ENCODE measurements at places on chromosomes 6 and 20.

DNA sequence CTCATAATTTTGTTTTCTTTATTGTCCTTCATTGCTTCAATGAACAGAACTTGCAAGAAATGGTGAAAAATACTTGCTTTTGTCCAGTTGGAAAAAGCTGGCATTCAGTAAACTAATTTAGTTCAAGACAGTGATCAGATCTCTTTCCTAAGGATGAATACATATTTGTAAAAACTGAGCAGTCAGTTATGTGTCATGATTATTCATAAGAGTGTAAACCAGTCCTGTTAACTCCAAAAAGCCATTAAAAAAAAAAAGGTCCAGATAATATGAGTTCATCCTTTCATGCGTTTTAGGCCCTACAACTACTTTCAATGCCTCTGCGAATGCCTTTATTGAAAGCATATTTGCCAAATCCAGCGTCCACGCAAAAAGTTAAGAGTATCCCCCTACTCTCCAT, 609 bp downstream of the PGM3 start:
- DNase-seq: no peak

DNA sequence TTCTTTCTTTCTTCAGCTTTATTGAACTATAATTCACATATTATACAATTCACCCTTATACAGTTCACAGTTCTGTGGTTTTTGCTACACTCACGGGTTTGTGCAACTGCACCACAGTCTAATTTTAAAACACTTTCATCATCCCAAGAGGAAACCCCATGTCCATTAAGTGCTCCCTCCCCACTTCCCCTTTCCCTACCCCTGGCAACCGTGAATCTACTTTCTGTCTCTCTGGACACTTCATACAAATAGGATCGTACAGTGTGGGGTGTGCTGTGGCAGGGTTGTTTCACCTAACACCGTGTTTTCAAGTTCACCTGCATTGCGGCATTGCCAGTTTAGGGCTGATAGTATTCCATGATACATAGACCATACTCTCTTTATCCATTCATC, 118.8 kb downstream of the PHACTR3 start:
- no peak for DNase-seq

DNA sequence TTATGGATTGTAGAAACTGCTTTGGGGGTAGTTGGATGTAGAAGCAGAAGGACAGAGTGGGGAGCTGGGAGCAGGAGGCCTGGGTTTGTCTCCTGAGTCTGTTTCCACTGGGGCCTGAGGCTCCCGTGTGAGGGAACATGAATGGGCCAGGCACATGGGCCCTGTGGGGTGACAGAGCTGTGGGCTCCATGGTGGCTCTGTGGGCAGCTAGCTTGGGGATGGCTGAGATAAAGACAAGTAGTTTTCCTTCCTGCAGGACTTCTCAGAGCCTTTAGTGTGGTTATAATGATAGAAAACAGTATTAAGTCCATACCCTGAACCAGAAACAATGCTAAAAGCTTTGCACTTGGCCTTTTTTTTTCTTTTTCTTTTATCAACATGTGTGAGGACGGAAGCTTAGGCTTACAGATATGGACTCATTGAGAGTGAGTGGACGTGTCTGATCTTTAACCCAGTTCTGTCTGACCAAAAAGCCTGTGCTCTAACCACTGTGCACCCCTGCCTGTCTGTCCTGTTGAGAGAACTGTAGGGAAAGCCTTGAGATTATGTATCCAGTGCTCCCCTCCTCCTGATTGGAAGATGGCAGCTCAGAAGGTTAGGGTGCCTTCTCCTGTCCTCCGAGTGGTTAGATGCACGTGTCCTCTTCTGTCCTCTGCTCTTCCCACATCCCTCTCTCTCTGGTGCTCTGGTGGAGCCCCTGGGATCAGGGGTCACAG, 98.3 kb downstream of the CDH26 start:
- no peak for DNase-seq

DNA sequence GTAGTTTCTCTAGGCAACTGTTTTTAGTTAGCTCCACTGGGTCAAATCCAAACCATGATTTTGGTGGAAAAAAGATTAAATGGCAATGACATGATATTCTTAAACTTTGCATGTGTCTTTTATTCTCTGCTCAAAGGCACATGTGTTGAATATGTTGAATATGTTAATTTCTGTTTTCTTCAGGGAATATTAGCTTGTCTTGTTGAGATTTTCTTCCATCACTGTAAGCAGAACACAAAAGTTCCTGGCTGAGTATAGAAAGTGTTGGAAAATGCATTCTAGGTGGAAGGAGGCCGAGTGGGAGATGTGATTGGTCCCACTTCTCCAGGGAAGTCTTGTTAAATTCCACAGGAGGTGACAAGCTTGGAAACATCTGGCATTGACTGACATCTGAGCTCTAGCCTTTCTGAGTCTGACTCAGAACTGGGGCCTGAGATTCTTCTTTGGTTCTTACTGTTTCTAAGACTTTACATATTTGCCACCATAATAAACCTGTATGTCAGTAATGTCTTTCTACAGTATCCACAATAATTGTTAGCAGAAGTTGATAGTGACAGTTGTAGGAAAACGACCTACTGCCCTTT, 81.1 kb downstream of the LAMA4 start:
- no peak for DNase-seq

DNA sequence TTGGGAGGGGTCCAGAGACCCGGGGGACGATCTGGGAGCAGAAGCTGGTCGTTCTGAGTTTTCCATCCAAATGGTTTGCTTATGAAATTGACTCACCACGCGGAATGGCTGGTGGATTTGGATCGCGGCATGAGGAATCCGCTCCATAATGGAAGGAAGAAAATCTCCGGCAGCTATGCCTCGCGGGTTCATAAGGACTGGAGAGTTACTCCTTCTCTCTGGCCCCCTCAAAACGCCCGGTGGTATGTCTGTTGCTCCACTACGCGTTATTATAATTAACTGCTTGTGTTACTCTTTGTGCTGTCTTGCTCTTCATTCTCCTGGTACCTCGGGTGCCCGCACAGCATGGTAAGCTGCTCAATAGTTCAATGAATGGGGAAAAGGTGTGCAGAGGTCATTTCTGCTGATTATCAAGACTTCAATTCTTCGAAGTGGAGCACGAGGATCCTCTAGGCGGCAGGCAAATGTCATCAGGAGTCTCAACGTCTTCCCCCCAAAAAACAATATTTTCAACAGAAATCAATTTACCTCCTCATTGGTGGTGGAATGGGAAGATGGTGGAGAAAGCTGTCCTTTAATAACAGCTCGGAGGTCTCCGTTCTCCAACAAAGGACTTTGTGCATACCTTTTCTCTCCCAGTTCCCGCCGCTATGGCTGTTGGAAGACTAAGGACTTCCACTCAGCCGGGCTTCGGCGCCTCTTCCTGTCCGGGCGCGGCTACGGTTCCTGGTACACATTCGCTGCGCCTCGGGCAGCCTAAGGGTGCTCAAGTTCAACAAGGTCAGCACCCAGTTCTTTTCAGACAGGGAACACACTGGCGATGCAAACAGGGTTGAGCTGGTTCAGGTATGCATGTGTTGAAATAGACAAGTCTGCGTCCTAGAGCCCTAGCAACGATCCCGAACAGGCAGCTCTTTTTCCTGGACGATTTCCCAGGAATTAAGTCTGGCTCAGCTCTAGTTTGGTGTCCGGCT, 9.2 kb upstream of the PRSS16 start:
- no peak for DNase-seq

GRCh38 chr6:7922596-7922995, 12.0 kb upstream of the TXNDC5 start:
- no peak for DNase-seq

DNA sequence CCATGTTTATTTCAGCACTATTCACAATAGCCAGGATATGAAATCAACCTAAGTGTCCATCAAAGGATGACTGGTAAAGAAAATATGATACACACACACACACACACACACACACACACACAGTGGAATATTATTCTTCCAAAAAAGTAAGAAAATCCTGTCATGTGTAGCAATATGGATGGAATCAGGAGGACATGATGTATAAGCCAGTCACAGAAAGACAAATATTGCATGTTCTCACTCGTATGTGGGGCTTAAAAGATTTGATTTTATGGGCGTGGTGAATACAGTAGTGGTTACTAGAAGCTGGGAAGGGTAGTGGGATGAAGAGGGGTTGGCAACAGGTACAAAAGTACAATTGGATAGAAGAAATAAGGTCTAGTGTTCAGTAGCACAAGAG, 207.0 kb upstream of the PRDM1 start:
- no peak for DNase-seq

- no peak for DNase-seq
Measured at GRCh38 chr6:68990317-68990716, 355.2 kb downstream of the ADGRB3 start.

DNA sequence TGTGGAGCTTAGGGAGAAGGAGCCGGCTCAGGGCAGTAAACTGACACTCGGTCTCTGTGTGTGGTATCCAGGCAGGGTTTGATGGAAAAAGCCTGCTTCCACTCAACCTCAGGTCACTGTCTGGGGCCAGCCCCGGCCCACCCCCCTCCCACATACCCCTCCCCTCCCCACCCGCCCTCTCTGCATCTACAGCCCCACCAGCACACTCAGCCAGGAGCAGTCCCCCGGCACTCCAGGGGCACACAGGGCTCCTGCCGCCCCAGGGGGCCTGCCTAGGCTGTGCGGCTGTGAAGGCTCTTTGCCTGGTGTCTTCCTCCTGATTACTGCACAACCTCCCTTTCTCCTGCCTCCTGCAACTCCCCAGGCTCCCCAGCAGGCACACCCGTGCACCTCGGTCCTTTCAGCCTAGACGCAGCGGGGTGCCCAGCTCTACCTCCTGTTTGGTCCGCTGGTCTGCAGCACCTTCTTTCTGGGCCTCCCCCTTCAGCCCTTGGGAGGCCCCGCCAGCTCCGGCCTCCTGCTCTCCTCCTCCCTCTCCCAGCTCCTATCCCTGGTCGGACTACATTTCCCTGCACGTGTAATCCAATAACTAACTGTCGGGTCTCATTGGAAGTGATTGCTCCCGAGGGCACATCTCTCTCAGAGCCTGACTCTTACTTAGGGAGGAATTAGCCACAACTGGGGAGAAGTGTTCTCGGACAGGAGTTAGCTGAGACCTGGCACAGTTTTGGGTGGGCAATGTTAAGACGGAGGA, 1.3 kb upstream of the FOXF2 start:
- DNase-seq: no peak

DNA sequence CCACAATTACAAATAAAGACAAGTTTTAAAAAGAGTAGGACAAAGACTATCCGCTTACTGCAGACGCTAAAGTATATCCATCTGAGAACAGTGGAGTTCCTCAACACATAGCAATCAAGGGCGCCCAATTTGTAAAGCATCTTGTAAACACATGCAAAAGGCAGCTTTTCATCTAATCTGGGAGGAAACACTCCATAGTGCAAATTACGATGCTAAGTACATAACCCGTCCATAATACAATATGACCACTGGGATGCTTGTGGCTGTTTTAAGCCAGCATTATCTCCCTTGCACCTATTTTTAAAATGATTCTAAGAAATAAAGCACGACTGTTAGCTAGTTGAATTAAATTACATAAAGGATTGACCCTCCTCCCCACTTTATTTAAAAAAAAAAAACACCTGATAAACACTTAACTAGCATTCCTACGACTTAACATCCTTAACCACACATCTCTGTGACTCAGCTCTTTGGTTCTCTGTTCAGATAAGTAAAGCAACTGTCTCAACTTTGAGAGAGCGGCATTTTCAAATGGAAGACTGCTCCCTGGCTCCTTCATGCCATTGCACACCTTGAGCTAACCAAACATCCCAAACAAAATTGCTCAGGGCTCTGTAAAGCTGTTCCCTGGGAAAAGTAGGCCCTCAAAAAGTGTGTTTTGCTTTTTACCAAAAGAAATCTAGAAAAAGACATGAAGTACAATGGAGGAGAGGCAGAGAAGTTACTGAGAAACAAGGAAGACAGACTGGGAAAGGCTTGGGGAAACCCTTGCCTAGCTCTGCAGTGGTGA, 14.2 kb downstream of the SLC22A23 start:
- no peak for DNase-seq

GRCh38 chr6:90319044-90319443, 22.4 kb upstream of the BACH2 start:
- no peak for DNase-seq

DNA sequence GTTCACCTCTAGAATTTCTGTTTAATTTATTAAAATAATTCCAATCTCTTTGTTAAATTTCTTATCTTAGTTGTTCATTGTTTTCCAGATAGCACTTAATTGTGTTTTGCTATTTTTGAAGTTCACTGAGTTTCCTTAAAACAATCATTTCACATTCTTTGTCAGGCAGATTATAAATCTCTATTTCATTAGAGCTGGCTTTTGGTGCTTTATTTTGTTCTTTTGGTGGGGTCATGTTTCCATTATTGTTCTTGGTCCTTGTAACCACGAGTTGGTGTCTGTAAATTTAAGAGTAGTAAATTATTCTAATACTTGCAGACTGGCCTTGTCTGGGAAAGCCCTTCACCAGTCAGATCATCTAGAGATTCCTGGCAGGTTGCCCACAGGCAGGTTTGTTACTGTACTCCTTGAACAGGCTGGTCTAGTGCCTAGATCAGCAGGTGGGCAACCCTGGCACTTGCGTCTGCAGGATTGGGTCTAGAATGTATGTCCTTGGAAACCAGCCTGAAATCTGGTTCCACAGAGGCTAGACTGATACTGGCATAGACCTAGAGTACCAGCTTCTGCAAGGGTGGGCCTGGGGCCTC, 110.4 kb downstream of the ADGB start:
- no peak for DNase-seq

DNA sequence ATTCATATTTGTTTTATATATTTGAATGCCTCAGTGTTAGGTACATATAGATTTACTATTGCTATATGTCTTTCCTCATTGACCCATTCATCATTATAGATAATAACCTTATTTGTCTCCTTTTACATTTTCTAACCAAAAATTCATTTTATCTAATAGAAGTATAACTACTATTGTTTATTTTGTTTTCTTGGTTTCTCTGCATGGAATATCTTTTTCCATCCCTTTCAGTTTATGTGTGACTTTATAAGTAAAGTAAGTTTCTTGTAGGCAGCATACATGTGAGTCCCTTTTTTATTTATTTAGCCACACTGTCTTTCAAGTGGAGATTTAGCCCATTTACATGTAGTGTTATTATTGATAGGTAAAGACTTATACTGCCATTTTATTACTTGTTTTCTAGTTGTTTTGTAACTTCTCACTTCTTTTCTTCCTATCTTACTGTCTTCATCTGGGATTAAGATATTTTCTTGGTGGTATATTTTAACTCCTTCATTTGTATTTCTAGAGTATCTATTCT, 572.0 kb upstream of the MAN1A1 start:
- no peak for DNase-seq

DNA sequence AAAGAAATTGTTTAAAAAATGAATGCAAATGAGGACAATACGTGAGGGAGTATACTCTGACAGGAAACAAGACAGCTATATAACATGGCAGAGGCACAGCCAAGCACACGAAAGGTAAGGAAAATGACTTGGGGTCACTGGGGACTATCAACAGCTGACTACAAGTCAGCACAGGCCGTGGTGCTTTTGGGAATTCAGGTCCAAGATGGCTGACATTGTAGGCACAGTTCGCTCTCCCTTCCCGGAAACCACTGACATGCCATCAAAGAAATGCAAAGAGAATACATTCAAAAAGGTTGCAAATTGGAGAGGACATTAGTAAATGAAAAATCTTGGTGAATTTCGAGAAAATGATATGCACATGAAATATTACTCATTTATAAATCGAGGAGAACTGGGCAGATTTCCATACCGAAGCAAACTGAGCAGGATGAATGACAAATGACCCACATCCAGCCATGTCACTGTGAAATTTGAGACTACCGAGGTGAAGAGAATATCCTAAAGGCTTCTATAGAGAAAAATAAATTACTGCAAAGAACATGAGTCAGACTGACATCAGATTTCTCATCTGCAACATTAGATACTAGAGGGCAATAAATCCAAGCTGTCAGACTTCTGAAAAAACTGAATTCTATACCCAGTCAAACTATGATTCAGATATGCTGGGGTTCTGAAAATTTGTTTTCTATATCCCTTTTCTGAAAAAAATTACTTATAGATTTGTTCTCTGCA, 391.1 kb downstream of the BTBD9 start:
- DNase-seq: no peak

All from NT2/D1 (cell line).